PC-9 (cell line): ENCODE measurements at places on chromosomes 4 and X.

DNA sequence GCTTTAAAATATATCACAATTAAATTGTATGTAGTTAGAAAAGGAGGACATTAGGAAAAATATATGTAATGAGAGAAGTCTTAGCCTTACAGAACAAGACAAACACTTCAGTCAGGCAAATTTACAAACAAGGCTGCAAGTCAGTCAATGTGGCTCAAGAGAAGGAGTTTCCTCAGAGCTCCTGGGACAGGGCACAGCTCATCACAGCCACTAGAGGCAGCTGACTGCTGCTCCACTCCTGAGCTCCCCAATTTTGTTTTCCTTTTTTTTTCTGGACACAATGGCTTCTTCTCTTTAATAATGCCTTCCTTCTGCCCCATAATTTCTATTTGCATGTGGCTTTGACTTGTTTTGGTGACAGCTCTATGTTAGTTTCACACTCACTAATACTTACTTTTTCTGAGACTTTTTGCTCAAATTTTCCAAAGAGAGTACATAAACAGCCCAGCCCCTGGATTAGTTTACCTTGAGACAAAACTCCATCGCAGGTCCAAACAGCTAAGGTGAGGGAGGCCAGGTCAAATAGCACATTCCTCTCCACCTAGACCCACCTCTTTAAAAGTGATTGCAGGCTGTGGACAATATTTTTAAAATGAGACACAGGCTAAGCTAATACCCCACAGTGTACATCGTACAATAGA, 850.4 kb upstream of the FRG1 start:
- H3K4me1 ChIP-seq: no peaks in the 10 kb centered on the region
- no peak overlapping the region for H3K27ac ChIP-seq
- no peak for DNase-seq
- no peaks in the 10 kb centered on the region for H3K36me3 ChIP-seq
- H3K4me3 ChIP-seq: no peak overlapping the region

DNA sequence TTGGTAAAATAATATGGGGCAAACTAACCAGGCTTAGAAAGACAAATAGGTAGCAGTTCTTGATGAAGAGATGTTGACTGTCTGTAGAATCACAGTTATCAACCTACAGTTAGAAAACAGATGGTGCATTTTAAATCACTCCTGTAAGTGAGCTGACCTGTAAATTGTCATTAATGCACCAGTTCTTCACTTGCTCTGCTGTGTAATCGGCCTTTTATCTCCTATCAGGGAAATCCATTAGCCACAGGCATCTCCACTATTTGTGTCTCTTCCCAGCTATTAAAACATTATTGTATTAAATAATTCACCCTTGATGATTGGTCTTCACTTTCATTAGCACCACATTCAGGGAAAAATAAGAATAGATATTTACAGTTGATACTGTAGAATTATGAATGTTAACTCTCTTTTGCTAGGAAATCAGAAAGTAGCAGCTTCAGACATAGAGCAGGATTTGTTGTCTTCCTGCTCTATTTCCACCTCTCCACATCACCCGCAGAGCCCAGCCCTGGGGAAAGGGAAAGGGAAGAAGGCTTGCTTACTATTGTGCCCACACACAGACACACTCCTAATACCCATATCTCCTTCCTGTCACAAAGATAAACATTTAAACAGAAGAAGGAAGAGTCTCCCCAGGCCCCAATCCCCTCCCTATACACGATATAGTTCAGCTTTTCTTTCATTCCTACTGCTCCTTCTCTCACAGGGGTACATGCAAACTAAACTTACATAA, 97.1 kb downstream of the REELD1 start:
- no peaks in the 10 kb centered on the region for H3K27me3 ChIP-seq
- no peak overlapping the region for H3K4me3 ChIP-seq
- no peak for DNase-seq
- no peaks in the 10 kb centered on the region for H3K36me3 ChIP-seq

DNA sequence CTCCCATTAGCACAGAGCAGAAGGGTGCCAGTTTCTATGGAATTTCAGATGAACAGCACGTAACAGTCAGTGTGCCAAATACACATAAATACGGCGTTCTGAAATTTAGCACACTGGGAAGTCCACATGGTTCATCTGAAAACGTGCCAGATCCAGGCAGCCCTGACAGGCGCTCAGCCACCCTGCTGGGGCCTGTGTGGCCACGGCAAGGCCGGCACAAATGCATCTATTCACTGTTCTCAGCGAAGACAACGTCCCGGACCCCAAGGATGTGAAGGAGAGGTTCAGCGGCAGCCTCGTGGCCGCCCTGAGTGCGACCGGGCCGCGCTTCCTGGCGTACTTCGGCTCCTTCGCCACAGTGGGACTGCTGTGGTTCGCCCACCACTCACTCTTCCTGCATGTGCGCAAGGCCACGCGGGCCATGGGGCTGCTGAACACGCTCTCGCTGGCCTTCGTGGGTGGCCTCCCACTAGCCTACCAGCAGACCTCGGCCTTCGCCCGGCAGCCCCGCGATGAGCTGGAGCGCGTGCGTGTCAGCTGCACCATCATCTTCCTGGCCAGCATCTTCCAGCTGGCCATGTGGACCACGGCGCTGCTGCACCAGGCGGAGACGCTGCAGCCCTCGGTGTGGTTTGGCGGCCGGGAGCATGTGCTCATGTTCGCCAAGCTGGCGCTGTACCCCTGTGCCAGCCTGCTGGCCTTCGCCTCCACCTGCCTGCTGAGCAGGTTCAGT, 15.6 kb downstream of the DGKQ start:
- no peak for DNase-seq
- H3K4me1 ChIP-seq: no peaks in the 10 kb centered on the region
- no peaks in the 10 kb centered on the region for H3K27me3 ChIP-seq
- no peak overlapping the region for H3K27ac ChIP-seq

- H3K4me3 ChIP-seq: no peak overlapping the region
- no peak for DNase-seq
- H3K27ac ChIP-seq: no peak overlapping the region
- no peaks in the 10 kb centered on the region for H3K4me1 ChIP-seq
Observed at GRCh38 chr4:60822986-60823385, 377.1 kb upstream of the ADGRL3 start.

- no peaks in the 10 kb centered on the region for H3K4me1 ChIP-seq
- DNase-seq: no peak
- no peak overlapping the region for H3K27ac ChIP-seq
- H3K4me3 ChIP-seq: no peak overlapping the region
- no peaks in the 10 kb centered on the region for H3K36me3 ChIP-seq
Observed at GRCh38 chr4:165844161-165844560, 28.9 kb upstream of the TLL1 start.

DNA sequence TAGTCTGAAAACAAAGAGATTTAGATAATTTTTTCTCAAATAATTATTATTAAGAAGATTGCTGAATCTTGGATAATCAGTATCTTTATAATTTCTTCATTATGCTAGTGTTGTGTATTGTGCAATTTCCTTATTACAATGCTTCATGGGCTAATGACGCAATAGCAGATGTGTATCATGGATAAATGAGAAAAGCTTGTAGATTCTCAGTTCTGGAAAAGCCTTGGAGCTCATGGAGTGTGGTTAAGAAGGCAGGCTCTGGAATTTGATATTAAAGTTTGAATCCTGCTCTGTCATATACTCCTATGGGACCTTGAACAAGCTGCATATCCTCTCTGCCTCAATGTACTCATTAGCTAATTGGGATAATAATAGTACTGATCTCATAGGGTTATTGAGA, 18.9 kb upstream of the CXCL8 start:
- no peak overlapping the region for H3K27ac ChIP-seq
- no peak overlapping the region for H3K4me3 ChIP-seq
- H3K36me3 ChIP-seq: no peaks in the 10 kb centered on the region
- no peaks in the 10 kb centered on the region for H3K27me3 ChIP-seq
- peaks cover 9% of the 10 kb centered on the region for H3K4me1 ChIP-seq

- H3K27ac ChIP-seq: no peak overlapping the region
- H3K27me3 ChIP-seq: peaks cover 58% of the 10 kb centered on the region
- no peaks in the 10 kb centered on the region for H3K4me1 ChIP-seq
- no peak overlapping the region for H3K4me3 ChIP-seq
Observed at GRCh38 chr4:6126971-6127745, 73.2 kb downstream of the JAKMIP1 start.

GRCh38 chrX:135931644-135932487, 38.4 kb downstream of the SAGE1 start:
- H3K27me3 ChIP-seq: peaks cover 60% of the 10 kb centered on the region
- no peak overlapping the region for H3K27ac ChIP-seq
- DNase-seq: peak; percentile 43
- no peaks in the 10 kb centered on the region for H3K36me3 ChIP-seq
- no peak overlapping the region for H3K4me3 ChIP-seq

DNA sequence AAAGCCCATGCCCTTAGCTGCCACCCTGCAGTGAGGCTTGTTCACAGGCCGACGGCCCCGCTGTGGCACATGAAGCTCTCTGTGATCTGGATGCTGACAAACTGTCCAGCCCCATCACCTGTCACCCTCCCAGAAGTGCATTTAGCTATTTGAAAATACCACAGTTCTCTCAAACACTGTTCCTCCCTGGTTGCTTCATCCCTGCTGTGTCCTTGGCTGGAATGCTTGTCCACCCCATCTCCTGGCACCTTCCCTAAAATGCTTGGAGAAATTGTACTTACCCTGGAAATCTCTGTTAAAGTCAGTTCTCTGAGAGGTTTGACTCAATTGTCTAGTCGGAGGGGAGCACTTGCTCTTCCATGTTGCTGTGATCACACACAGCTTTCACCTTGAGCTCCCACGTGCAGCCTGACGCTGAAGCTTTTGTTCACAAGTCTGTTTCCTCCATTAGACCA, 10.1 kb downstream of the SYNPO2 start:
- H3K27me3 ChIP-seq: no peaks in the 10 kb centered on the region
- H3K4me1 ChIP-seq: no peaks in the 10 kb centered on the region
- no peak overlapping the region for H3K27ac ChIP-seq
- H3K4me3 ChIP-seq: no peak overlapping the region
- no peak for DNase-seq

GRCh38 chrX:13574600-13574999, 5.2 kb downstream of the EGFL6 start:
- H3K4me3 ChIP-seq: no peak overlapping the region
- H3K27me3 ChIP-seq: 0 out of 2 replicates have a peak, but pooled peaks cover 3% of the 10 kb centered on the region
- H3K4me1 ChIP-seq: no peaks in the 10 kb centered on the region
- H3K36me3 ChIP-seq: no peaks in the 10 kb centered on the region
- no peak for DNase-seq
